ENCODE measurements at places on chromosomes 13 and 19. TPM values are rescaled to one million over a fixed set of nuclear protein-coding genes. Genes with fewer than 3 reads are reported as not detected.

DNA sequence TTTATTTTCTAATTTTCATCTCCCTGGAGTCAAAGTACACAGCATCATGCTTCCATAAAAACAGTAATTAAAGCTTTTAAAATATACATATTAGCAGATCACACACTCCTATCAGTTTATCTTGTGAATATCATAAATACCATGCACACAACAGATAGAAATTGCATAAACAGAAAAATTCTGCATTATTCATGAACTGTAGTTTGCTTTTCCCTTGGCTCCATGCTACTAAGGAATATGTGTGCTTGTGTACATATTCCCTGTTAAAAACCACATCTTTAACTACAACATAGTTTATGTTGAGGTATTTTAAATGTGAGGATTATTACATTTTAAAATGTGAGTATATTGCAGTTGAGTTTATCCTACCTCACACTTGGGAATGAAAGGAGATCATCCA, 193.5 kb downstream of the FGF14 start:
- no peaks in the 10 kb centered on the region for H3K36me3 ChIP-seq
- DNase-seq = no peak
- peaks cover 12% of the 10 kb centered on the region for H3K4me1 ChIP-seq
- no peaks in the 10 kb centered on the region for H3K27me3 ChIP-seq
- no peak overlapping the region for H3K27ac ChIP-seq

- no peak overlapping the region for H3K27ac ChIP-seq
- no peak for DNase-seq
- H3K4me3 ChIP-seq = no peak overlapping the region
- no peaks in the 10 kb centered on the region for H3K4me1 ChIP-seq
- H3K36me3 ChIP-seq = no peaks in the 10 kb centered on the region
These were observed 89.3 kb downstream of the DIAPH3 start for GRCh38 chr13:60074397-60074796.

DNA sequence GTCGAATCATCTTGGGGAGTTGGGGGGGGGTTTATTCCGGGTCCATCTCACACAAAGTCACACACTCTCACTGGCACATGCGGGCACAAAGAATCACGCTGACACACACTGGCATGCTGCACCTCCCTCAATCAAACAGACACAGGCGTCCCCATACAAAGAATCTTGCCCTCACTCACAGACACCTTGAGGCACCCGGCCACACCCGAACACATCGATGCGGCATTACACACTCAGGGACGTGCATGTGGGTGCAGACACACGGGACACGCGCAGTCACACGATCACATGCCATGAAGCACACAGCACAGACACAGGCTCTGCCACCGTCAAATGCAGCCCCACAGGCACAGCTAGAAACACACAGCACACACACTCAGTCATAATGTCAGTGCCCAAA, 7.8 kb downstream of the NFIX start:
- no peaks in the 10 kb centered on the region for H3K4me1 ChIP-seq
- H3K36me3 ChIP-seq = no peaks in the 10 kb centered on the region
- no peak for DNase-seq
- H3K27ac ChIP-seq = no peak overlapping the region
- no peak overlapping the region for H3K4me3 ChIP-seq

C13orf46 gene
- 1.5 TPM for total RNA-seq

DYRK1B gene
- 8.6 TPM for total RNA-seq

SMAD9 gene
- 1.3 TPM for total RNA-seq

DNA sequence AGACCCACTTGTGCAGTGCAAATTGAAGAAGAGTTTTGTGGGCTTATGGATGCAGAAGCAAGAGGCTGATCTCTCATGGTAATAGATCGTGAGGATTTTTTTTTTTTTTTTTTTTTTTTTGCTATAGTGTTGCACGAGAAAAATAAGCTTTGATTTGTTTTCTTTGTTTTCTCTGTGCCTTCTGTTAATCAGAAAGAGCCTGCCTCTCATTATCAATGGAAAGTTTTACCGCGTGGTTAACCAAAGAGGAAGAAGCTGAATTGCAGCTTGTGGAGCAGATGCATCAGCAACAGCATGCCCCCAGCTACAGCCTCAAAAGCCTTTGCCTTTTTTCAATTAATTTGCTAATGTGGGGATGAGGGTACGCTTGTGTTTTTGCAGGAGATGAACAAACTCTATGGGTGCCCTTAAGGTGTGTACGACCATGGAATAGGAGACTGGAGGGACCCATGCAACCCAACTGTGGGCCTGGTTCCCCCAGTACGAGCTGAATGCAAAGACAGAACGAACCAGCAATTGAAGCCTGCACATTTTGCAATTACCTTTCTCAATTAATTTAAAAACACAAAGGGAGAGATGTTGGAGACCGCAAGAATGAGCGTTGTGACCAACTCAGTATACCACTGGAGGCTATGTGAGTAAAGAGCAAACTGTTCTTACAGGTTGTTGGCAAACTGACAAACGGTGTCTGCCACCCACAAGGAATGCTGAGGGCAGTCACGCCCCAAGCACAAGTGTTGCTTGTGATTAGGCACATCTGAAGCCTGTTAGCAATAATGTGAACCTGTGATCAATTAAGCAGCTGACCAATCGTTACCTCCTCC, 58.6 kb upstream of the SPRY2 start:
- no peaks in the 10 kb centered on the region for H3K27me3 ChIP-seq
- no peak overlapping the region for H3K27ac ChIP-seq
- peaks cover 6% of the 10 kb centered on the region for H3K4me1 ChIP-seq
- H3K36me3 ChIP-seq = no peaks in the 10 kb centered on the region
- no peak for DNase-seq

- H3K4me1 ChIP-seq = peaks cover 6% of the 10 kb centered on the region
- H3K36me3 ChIP-seq = no peaks in the 10 kb centered on the region
- DNase-seq = no peak
- no peak overlapping the region for H3K4me3 ChIP-seq
- no peak overlapping the region for H3K27ac ChIP-seq
These were observed 28.3 kb downstream of the PIP5K1C start for GRCh38 chr19:3671680-3672574.

GNG8 gene
- not detected for total RNA-seq

DNA sequence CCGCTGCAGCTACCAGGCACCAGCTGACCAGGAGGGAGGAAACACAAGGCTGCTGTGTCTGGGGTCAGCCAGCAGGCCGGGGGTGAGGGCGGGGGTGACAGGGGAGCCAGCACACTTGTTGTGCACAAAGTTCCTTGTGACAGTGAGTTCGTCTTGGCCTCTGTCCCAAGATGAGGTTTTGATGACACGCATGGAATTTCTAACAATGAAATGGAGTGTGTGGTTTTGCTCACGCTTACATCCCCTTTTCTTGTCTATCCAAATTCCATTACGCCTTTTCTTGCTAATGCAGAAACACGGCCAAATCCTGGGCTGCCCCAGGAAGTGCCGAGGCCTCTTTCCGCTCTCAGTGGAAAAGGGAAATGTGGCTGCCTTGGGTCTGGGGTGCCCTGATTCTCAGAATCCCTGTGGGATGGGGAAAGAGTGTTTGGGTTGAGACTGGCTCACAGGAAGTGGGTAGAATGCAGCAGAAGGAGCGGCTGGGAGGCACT, 73.8 kb downstream of the GADD45B start:
- no peaks in the 10 kb centered on the region for H3K27me3 ChIP-seq
- no peak overlapping the region for H3K4me3 ChIP-seq
- H3K27ac ChIP-seq = 0 out of 2 replicates have a peak overlapping the region, but pooled peaks have one; percentile 26
- H3K36me3 ChIP-seq = no peaks in the 10 kb centered on the region

ZNF283 gene
- total RNA-seq = 8.7 TPM

DNA sequence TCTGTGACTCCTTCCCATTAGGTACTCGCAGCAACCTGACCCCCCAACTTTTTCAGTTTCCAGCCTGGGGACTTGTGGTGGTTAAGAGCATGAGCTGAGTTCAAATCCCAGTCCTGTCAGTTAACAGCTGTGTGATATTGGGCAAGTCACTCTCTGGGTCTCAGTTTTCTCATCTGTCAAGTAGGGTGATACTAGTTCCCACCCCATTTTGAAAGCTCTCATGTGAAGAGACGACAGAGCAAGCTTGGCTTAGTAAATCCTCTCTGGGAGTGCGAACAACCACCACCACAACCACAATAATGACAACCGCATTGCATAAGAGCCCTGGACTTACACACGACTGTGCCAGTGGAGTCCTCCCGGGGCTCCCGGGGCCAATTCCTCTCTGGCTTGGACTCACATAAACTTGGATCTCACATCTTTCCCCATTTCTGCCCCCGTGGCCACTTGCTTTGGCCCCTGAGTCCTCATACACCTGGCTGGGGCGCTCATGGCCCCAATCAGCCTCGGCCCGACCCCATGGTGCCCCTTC, 454 bp downstream of the BLVRB start:
- peak; percentile 19 for DNase-seq
- no peaks in the 10 kb centered on the region for H3K36me3 ChIP-seq
- no peak overlapping the region for H3K27ac ChIP-seq
- H3K4me3 ChIP-seq = peak overlapping the region; percentile 88
- H3K4me1 ChIP-seq = no peaks in the 10 kb centered on the region
- H3K27me3 ChIP-seq = peaks cover 36% of the 10 kb centered on the region

All from GM23338 (cell line).